Mesothelial cell of epicardium (in vitro differentiated cells): ENCODE measurements at places on chromosomes 2 and 18. TPM values are rescaled to one million over a fixed set of nuclear protein-coding genes. Genes with fewer than 3 reads are reported as not detected.

EGR4 gene
- 0.34 to 0.49 TPM (median 0.36 TPM) in 3 replicates for total RNA-seq

MOGAT1 gene
- not detected in 3 replicates for total RNA-seq

IL1A gene
- total RNA-seq, result 3.9 to 4.8 TPM (median 4.4 TPM) in 3 replicates

IL36A gene
- total RNA-seq, result not detected in 3 replicates

FAP gene
- 47.1 to 59.6 TPM (median 50.5 TPM) in 3 replicates for total RNA-seq

KCNF1 gene
- 0.72 to 0.93 TPM (median 0.83 TPM) in 3 replicates for total RNA-seq

LDLRAD4 gene
- 26.2 to 29.7 TPM (median 29.2 TPM) in 3 replicates for total RNA-seq

DNA sequence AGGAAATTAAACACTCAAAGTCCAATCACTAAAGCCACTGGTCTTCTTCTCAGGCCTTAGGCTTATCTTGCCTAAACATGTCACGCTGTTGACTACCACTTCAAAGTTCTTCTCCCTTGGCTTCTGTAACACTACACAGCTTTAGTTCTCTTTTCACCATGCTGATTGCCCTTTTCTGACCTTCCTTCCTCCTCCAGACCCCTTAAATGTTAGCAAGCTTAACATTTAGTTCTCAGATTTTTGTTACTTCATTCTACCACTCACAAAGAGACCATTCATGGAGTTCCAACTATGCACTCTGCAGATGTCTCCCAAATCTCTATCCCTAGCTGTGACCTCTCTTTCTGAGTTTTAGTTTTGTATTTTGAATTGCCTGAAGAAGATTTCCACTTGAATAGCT, 64.4 kb downstream of the TTC21B start:
- no peaks in the 10 kb centered on the region for H3K27me3 ChIP-seq
- H3K4me3 ChIP-seq, result no peak overlapping the region
- peaks cover 38% of the 10 kb centered on the region for H3K36me3 ChIP-seq

- H3K4me1 ChIP-seq, result peaks cover 33% of the 10 kb centered on the region
- H3K36me3 ChIP-seq, result no peaks in the 10 kb centered on the region
- H3K4me3 ChIP-seq, result no peak overlapping the region
These were observed 38.4 kb upstream of the ACKR3 start for GRCh38 chr2:236531195-236531594.

DNA sequence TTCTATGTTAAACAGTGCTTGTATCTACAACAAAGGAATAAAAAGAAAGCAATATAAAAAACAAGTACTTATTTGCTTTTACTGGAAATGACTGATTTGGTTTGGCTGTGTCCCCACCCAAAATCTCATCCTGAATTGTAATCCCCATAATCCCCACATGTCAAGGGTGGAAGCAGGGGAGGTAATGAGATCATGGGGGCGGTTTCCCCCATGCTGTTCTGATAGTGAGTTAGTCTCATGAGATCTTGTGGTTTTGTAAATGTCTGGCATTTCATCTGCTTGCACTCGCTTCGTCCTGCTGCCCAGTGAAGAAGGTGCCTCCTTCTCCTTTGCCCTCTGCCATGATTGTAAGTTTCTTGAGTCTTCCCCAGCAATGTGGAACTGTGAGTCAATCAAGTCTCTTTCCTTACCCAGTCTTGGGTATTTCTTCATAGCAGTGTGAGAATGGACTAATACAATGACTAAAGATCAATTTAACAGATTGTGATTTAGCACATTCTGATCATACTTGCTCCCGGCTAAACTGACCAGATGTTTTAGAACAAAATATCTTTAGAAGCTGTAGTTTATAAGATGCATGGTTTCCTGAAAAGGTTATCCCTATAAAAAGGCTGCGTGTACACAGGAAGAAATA, 19.9 kb downstream of the PTH2R start:
- H3K27me3 ChIP-seq, result no peaks in the 10 kb centered on the region
- DNase-seq, result no peak

GRCh38 chr18:63187223-63187574, 132.4 kb downstream of the BCL2 start:
- DNase-seq, result no peak
- no peak overlapping the region for H3K4me3 ChIP-seq
- H3K27me3 ChIP-seq, result no peaks in the 10 kb centered on the region
- peaks cover 54% of the 10 kb centered on the region for H3K4me1 ChIP-seq
- H3K27ac ChIP-seq, result peak overlapping the region; percentile 43

- DNase-seq, result no peak
- peaks cover 57% of the 10 kb centered on the region for H3K36me3 ChIP-seq
- H3K4me1 ChIP-seq, result no peaks in the 10 kb centered on the region
- no peak overlapping the region for H3K27ac ChIP-seq
These were observed 9.0 kb downstream of the STRADB start for GRCh38 chr2:201460532-201460931.

DNA sequence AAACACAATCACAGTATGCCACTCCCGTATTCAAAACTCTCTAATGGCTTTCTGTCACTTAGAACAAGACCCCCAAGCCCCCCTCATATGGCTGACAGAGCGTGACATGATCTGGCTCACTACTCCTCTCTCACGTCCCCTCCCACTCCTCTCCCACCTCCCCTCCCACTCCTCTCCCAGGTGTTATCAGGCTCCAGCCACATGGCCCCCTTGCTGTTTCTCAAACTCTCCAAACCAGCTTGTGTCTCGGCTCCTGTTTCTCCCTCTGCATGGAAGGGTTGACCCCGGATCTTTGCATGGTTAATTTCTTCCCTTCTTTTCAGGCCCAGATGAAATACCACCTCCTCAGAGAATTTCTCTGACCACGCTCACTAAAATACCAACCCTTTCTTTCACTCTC, 180.8 kb downstream of the SLC8A1 start:
- H3K4me1 ChIP-seq, result peaks cover 55% of the 10 kb centered on the region
- DNase-seq, result no peak
- H3K36me3 ChIP-seq, result no peaks in the 10 kb centered on the region
- H3K27me3 ChIP-seq, result no peaks in the 10 kb centered on the region
- peak overlapping the region; percentile 51 for H3K27ac ChIP-seq

- H3K4me1 ChIP-seq, result peaks cover 8% of the 10 kb centered on the region
- no peak overlapping the region for H3K27ac ChIP-seq
- H3K27me3 ChIP-seq, result no peaks in the 10 kb centered on the region
- DNase-seq, result no peak
- peaks cover 3% of the 10 kb centered on the region for H3K36me3 ChIP-seq
These were observed 37.8 kb upstream of the SLC1A4 start for GRCh38 chr2:64951306-64951953.

- no peak overlapping the region for H3K4me3 ChIP-seq
- peak overlapping the region; percentile 90 for H3K27ac ChIP-seq
- no peaks in the 10 kb centered on the region for H3K36me3 ChIP-seq
These were observed 33.6 kb downstream of the SCTR start for GRCh38 chr2:119490653-119491195.

DNA sequence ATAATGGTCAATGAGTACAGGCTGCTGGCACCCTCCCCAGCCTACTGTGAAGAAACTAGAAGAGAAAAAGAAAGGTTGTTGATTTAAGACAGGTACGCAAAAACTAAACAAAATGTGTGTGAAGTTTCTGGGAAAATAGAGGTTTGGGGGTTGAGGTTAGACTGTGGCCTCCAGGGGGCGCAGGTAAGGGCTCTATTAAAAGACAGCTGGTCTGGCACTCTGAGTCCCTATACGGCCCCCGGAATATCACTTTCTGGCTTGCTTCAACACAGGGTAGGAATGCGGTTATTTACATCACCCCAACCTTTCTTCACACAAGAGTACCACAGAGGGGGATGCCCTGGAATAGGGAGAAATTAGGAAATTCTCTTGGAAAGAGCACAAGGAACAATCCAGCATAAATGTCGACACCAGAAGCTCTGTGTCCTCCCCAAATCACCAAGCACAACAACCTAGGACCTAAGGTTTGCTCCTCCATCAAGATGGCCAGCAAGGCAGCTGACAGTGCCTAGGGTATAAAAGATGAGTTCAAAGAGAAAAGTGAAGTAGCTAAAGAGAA, 480.8 kb upstream of the KLHL29 start:
- H3K4me3 ChIP-seq, result no peak overlapping the region
- DNase-seq, result peak; percentile 25
- H3K4me1 ChIP-seq, result peaks cover 3% of the 10 kb centered on the region
- no peaks in the 10 kb centered on the region for H3K36me3 ChIP-seq
- H3K27me3 ChIP-seq, result peaks cover 24% of the 10 kb centered on the region
